ENCODE measurements at places on chromosomes 6 and 20.

- no peak for DNase-seq
Observed at GRCh38 chr6:30000156-30000791, 57.9 kb downstream of the HLA-A start.

DNA sequence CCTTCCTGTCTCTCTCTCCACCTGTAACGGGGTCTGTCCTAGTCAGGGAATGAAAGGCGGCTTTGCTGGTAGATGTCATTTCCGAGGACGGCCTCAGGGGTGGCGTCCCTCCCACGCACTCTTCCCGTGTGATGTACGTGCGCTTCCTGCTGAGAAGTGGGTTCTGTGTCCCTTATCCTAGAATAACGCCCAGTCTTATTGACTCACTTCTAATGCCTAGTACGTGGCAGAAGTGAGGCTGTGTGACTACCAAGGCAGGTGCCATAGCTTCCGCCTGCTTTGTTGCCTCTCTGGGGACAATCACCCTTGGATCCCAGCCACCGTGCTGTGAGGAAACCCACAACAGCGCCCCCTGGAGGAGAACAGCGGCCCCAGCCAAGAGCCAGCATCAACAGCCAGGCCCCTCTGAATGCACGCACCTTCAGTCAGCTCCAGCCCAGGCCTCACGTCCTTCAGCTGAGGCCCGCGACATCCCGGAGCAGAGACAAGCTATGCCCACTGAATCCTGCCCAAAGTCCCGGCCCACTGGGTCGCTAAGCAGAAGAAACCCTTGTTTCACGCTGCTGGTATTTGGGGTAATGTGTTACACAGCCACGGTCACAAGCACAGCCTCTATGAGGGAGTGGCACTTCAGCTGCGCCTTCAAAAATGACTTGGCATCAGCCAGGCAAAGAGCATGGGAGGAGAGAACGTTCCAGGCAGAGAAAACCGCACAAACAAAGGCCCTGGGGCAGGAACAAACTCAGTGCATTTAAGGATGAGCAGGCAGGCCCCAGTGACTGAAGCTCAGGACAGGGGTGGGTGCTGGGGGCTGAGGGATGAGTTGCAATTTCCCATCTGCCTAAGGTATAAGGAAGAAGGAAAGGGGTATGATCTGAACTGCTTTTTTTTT, 224.2 kb downstream of the NFATC2 start:
- DNase-seq: no peak

GRCh38 chr20:40996326-40996725, 32.3 kb upstream of the TOP1 start:
- DNase-seq: no peak

- no peak for DNase-seq
Observed at GRCh38 chr20:2153326-2153725, 51.7 kb downstream of the STK35 start.

GRCh38 chr6:90249034-90249433, 47.6 kb downstream of the BACH2 start:
- DNase-seq: no peak

- DNase-seq: no peak
Observed at GRCh38 chr6:135748189-135748588, 103.3 kb upstream of the PDE7B start.

DNA sequence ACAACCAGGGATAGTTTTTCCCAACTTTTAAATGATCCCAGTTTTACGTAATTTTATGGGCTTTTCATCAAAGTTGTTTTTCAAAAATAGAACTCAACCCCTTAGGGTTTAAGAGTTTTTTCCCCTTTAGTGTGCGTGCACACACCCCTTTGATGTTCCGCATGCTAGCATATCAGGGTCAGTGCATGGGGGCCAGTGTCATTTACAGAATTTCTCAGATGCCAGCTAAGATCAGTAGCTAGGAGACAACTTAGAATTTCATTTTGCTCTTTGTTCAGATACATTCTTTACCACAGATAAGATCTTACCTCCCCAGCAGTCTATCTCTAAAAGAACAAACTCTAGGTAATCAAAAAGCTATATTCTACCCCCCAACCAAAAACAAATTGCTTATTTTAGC, 238.5 kb upstream of the SASH1 start:
- DNase-seq: no peak

GRCh38 chr20:45363611-45364492, 896 bp downstream of the SYS1 start:
- no peak for DNase-seq

GRCh38 chr6:150382171-150382570, 13.4 kb downstream of the IYD start:
- no peak for DNase-seq

- DNase-seq: no peak
Observed at GRCh38 chr6:2028457-2029038, 216.9 kb downstream of the GMDS start.

GRCh38 chr6:39377539-39377950, 55.0 kb upstream of the KCNK16 start:
- no peak for DNase-seq

- DNase-seq: no peak
Observed at GRCh38 chr6:36277946-36278470, 8.1 kb downstream of the PNPLA1 start.

- DNase-seq: no peak
Observed at GRCh38 chr6:62516291-62517141, 230.5 kb upstream of the KHDRBS2 start.

DNA sequence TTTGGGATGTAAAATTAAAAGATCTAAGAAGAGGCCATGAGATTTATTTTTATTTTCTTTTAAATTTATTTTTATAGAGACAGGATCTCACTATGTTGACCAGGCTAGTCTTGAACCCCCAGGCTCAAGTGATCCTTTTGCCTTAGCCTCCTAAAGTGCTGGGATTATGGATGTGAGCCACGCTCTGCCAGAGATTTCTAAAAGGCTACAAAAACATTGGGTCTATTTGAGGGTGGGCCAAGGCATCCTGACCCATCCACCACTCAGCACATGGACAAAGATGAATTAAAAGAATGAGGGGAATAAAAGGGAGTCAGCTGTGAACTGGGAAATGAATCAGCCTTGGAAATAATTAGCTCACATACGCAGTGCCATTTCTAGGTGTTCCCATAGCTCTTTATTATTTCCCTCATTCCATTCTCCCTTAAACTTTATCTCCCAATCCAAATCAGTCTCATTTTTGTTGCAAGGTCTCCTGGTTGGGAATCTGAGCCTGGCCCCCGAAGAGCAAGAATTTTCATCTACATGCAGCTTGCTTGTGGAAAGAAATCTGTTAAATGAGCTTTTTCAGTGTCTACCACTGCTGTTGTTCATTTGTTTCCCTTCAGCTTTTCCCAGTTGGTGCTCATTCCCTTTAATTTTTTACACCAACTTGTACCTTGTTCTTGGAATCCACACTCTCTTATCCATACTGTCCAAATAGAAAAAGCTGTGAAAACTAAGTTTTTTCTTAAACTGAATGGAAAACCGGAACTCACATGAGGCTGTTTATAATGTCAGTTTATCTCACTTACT, 66.9 kb downstream of the MKKS start:
- DNase-seq: no peak

GRCh38 chr6:39417440-39417839, 94.9 kb upstream of the KCNK16 start:
- no peak for DNase-seq

DNA sequence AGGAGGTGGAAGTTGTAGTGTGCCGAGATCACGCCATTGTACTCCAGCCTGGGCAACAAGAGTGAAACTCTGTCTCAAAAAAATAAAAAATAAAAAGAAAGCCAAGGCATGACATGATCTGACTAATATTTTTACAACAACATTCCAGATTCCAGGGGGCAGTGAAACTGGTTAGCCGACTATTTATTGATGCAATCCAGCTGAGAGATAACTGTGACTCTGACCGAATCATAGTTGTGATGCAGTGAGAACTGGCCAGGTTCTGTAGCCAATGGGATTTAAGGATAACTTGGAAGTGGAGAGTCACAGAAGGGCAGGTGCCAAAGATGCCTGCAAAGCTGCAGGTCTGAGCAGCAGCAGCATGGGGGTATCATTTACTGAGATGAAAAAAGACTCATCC, 82.9 kb upstream of the TSHZ2 start:
- DNase-seq: no peak

- DNase-seq: no peak
Observed at GRCh38 chr6:90488816-90489215, 98.1 kb downstream of the MAP3K7 start.

DNA sequence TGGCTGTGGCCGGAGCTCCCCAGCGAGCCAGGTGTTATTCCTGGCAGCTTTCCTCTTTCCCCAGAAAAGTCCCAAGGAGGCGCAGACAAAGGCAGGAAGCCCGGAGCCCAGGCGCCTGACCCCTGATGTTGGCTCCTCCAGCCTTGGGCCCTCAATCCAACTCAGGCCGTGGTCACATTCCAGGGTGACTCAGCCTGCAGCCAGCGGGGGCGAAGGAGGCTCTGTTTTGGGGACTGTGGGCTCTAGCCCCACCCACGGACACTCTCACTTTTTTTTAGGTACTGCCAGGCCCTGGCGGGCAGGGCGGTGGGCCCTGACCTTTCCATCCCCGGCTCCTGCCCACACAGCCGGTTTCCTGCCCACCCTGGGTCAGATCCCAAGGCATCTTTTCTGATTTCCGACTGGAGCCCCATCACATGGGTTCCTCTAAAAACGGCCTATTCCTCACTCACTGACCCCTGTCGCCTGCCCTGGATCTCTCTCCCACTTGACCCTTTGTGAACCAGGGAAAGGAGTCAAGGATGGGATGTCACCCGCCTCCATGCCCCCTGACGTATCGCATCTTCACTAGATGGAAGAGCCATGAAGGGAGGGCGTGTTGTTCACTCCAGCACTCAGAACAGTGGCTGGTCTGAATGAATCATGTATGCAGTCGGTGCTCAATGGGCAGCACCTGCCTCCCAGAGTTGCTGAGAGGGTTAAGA, 5.5 kb downstream of the PTGIS start:
- DNase-seq: peak; percentile 96

- no peak for DNase-seq
Observed at GRCh38 chr6:579339-579738, 77.6 kb downstream of the HUS1B start.

GRCh38 chr20:19976595-19977372, 40.4 kb upstream of the NAA20 start:
- no peak for DNase-seq

DNA sequence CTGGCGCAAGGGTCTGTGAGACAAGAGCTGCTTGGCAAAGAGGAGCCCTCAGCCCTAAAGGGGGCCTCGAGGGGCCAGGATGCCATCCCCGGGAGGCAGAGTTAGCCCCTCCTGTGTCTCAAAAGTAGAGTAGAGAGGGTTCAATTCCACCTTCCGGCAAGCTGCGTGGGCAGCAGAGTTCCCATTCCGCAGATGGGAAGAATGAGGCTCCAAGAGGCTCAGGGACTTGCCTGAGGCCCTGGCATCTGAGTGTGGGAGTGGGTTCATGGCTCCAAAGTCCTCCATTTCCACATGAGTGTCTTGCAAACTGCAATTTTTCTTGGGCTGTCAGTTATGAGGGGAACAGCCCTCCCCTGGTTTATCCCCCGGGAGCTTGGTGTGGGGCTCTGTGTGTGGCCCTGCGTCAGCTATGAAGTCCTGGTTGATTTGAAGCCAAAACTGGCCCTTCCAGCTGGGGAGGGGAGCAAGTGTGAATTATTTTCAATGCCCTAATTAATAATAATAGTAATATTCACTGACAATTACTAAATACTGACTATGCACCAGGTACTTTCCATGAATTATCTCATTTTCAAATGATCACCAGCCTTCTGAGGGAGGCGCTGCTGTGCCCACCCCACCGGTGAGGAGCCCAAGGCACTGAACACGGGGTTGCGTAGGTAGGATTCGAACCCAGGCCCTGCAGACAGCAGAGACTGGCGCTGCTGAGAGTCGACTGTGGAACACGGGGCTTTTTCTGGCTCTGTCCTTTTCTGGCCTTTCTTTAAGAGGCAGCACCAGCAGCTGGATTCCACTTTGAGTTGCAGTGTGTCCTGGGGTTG, 153.0 kb upstream of the PTPN1 start:
- no peak for DNase-seq

All from coronary artery (tissue), 2 donors.